ENCODE measurements at places on chromosomes 1 and 21.
A peak's percentile ranks its signal among the peaks of the same experiment; 100 is the strongest.

- DNase-seq: no peak
Observed at GRCh38 chr1:217891966-217892365, 260.8 kb downstream of the SPATA17 start.

DNA sequence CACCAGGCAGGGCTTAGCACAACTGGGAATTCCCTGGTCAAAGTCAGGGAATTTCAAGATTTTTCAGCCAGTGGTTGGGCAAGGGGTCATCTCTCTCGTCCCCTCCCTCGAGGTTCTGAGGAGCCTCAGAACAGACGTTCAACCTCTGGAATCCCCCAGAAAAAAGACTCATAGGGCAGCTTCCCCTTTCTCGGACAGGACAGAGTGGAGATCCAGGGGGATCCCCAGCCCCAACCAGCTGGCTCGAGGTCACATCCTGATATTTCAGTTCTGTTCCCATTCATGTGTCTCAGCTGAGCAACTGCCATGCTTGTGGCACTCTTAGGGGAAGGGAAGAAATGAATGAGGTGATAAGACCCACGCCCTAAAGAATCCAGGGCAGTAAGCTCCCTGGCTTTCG lies 4.9 kb upstream of the LAD1 start:
- DNase-seq: no peak

- no peak for DNase-seq
Observed at GRCh38 chr1:43442756-43443155, 11.0 kb downstream of the HYI start.

- DNase-seq: no peak
Observed at GRCh38 chr21:38628349-38628748, 130.1 kb upstream of the ERG start.

GRCh38 chr1:214544791-214545190 lies 6.6 kb downstream of the PTPN14 start:
- no peak for DNase-seq

DNA sequence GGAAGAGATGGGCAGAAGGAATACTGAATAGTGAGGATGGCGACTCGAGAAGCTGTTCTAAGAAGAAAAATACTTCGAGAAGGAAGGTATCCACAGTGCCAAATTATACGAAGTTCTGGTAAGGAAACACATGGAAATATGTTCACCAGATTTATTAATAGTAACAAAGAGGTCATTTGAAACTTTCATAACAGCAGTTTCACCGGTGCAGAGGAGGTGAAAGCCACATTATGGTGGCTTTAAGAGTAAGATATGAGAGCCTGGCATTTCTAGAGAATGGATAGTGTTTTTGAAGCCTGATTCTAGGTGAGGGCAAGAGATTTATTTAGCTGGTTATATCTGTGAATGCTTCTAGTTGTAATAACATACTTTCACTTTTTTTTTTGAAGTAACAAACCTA lies 56.2 kb downstream of the DPYD start:
- DNase-seq: no peak

GRCh38 chr1:85544689-85545215 lies 35.8 kb upstream of the CCN1 start:
- no peak for DNase-seq

- DNase-seq: no peak
Observed at GRCh38 chr1:235823684-235824083, 43.0 kb downstream of the LYST start.

GRCh38 chr1:22500058-22500457 lies 48.4 kb downstream of the ZBTB40 start:
- DNase-seq: no peak

DNA sequence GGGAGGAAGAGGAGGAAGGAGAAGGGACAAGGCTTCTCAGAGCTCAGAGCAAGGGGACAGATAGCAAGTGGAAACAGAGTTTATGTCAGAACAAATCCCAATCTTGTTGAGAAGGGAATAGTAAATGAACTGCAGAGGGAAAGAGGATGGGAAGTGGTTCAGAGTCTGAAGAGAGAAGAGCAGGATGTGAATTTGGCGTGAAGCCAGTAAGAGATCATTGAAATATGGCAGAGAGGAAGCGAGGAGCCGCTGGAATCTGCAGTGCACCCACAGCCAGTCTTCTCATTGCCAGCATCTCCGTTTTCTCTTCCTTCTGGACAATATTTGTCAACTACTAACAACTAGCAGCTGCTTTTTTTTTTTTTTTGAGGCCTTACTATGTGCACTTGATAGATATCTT lies 19.1 kb downstream of the OLFML3 start:
- no peak for DNase-seq

- no peak for DNase-seq
Observed at GRCh38 chr1:204250428-204251030, 36.7 kb upstream of the GOLT1A start.

DNA sequence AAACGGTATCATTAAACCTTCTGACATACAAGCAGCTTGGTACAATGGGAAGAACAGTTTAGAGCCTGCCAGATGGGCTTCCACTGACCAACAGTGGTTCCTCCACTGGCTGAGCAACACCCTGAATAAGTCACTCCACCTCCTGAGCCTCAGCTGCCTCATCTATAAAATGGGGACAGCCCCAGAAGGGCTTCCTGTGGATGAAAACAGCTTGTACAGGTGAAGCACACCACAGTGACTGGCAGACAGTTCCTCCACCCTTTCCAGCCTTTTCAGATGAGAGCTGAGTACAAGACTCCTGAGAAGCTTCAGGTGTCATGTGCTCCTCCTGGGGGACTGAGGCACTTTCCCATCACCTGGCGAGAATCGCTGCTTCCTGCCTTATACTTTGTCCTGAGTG lies 2.1 kb downstream of the CAPZB start:
- DNase-seq: no peak

- DNase-seq: no peak
Observed at GRCh38 chr1:158800526-158800925, 19.5 kb upstream of the OR6N2 start.

GRCh38 chr1:168335500-168335899 lies 54.8 kb downstream of the TBX19 start:
- no peak for DNase-seq

GRCh38 chr1:246776923-246777322 lies 52.7 kb downstream of the SCCPDH start:
- DNase-seq: no peak

GRCh38 chr1:230171356-230172015 lies 104.4 kb downstream of the GALNT2 start:
- DNase-seq: no peak

GRCh38 chr1:53061123-53061858 lies 722 bp upstream of the PODN start:
- DNase-seq: no peak

DNA sequence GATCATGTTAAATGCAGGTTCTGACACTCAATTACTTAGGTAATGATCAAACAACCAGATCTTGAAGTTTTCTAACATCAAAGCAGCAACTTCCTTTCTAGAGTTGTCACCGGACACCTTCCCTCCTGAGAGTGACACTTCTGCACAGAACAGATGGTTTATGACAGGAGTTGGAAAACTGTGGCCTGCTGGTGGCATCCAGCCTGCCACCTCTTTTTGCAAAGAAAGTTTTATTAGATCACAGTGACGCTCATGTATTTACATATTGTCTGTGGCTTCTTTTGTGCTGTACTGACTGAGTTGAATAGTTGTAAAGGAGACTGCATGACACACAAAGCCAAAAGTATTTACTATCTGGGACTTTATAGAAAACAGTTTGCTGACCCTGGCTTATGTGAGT lies 28.3 kb downstream of the DDR2 start:
- DNase-seq: no peak

GRCh38 chr1:31576201-31576669 lies at the start of gene TINAGL1:
TSS of gene TINAGL1 (plus strand) at chr1:31576515. CDS start at chr1:31577149, 634 bp downstream.
- DNase-seq: no peak

- no peak for DNase-seq
Observed at GRCh38 chr1:60470246-60470645, 396.7 kb upstream of the C1orf87 start.

GRCh38 chr1:1842360-1843146 lies 48.3 kb downstream of the GNB1 start:
- no peak for DNase-seq

DNA sequence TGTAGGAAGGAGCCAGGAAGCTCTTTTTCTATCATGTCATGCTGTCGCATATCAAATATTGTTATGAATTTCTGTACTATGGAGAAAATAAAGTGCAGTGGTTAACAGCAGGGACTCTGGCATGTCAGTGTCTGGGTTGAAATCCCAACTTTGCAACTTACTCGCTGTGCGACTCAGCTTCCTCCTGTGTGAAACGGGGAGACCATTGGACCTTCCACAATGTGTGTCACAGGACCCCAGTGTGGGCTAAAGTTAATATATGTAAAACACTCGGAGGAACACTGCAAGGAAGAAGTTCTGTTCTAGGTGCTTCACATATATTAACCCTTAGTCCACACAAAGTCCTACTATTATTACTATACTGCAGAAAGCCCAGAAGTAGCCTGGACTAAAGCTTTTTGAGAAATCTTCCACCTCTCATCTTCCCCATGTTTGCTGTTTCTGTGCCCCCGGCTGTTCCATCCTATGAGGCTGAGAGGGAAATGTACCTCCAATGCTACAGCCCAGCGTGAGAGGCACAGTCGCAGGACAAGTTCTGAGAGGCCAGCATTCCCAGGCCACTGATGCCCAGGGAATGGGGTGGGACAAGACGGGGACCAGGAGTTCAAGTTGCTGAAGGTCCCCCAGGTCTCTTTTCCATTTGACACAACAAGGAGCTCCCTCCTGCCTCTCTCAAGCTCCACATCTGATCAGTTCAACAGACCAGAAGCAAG lies 1.9 kb downstream of the CHIT1 start:
- no peak for DNase-seq

DNA sequence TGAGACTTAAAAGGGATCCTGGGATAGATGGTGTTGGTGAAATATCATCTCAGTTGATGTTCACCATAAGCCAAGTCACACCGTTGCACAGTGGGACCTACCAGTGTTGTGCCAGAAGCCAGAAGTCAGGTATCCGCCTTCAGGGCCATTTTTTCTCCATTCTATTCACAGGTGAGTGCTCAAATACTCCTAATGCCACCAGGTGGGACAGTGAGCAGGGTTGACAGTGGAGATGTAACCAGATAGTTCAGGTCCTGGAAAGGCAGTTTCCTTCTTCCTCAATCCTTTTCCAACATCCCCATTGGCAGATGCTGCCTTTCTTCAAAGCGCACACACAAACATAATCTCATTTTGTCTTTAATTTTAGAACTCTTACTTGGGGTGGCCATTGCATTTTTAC lies 11.6 kb downstream of the CD160 start:
- DNase-seq: no peak

DNA sequence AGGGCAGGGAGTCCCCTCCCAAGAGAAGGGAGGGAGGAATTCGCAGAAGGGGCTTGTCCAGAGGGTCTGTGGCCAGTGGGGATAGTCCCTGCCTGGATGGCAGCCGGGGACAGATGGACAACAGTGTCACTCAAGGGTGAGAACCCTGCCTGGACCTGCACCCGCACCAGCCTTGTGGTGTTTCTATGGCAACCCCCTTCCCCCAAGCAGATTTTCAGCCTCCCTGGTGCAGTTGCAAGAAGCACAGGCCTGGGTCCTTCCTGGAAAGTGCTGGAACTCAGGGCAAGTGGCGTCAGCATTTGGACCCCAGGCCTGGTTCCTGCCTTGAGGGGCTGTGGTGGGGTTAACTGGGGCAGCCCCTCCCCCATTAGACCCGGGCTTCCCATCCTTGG lies 83.8 kb upstream of the ACTL8 start:
- DNase-seq: no peak

GRCh38 chr1:208103597-208104513 lies 140.3 kb downstream of the PLXNA2 start:
- DNase-seq: no peak

- DNase-seq: peak; percentile 73
Observed at GRCh38 chr1:52927212-52928014, at the start of gene SCP2. TSS of gene SCP2 (plus strand) at chr1:52927276. CDS start at chr1:52927397, 121 bp downstream.

- DNase-seq: no peak
Observed at GRCh38 chr1:223231581-223231980, 88.5 kb upstream of the TLR5 start.

- no peak for DNase-seq
Observed at GRCh38 chr1:30515755-30516484, 207.5 kb downstream of the MATN1 start.

GRCh38 chr1:25129380-25129779 lies 102.9 kb downstream of the SYF2 start:
- no peak for DNase-seq

- DNase-seq: no peak
Observed at GRCh38 chr1:167861664-167862381, 52.1 kb downstream of the ADCY10 start.

DNA sequence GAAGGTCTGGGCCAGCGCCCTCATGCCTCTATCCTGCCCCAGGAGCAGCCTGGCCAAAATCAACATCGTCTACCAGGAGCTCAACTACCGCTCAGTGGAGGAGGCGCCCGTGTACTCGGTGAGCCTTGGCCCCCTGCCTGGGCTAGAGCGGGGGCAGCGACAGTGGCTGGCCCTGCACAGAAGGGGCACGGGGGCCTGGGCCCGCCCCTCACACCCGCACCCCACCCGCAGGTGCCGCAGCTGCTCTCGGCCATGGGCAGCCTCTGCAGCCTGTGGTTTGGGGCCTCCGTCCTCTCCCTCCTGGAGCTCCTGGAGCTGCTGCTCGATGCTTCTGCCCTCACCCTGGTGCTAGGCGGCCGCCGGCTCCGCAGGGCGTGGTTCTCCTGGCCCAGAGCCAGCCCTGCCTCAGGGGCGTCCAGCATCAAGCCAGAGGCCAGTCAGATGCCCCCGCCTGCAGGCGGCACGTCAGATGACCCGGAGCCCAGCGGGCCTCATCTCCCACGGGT lies 10.8 kb downstream of the SCNN1D start:
- DNase-seq: no peak

GRCh38 chr1:162276493-162276892 lies 100.2 kb downstream of the SPATA46 start:
- DNase-seq: no peak

- no peak for DNase-seq
Observed at GRCh38 chr1:17031436-17031835, 19.7 kb upstream of the ATP13A2 start.

DNA sequence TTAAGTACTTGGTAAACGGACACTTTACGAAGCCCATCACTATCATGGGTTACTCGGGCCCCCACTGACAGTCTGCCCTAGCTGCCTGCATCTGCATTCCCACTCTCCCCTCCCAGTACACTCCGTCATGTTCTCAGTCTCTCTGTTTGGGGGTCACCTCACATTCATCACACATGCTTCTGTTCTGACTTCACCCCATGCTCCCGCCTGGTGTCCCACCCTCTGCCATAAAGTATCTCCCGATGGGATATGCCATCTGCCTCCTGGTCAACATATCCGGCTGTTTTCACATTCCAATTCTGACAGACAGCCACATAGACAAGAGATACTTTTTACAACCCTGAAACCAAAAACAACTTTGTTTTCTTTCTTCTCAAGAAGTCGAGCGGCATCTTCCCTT lies 1.0 kb downstream of the OLFML2B start:
- no peak for DNase-seq

DNA sequence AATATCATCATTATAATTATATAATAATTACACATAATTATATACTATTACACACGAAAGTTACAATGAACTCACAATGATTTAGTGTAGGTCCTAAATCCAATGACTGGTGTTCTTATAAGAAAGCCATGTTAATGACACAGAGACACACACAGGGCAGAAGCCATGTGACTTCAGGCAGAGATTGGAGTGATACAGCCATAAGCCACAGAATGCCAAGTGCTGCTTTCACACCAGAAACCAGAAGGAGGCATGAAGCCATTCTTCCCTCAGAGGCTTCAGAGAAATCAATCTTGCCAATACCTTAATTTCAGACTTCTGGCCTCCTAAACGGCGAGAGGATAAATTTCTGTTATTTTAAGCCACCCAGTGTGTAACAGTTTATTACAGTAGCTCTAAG lies 147.4 kb upstream of the KRTAP19-8 start:
- no peak for DNase-seq

GRCh38 chr1:31593770-31594632 lies 17.7 kb downstream of the TINAGL1 start:
- DNase-seq: peak; percentile 79

- peak; percentile 50 for DNase-seq
Observed at GRCh38 chr1:159854693-159855192, 7.7 kb downstream of the VSIG8 start.
